Bronchial smooth muscle cell (primary cell): ENCODE measurements at places on chromosomes 16 and 17. TPM values are rescaled to one million over a fixed set of nuclear protein-coding genes. Genes with fewer than 3 reads are reported as not detected.

Gene PERCC1
- not detected in 2 replicates for total RNA-seq

Gene ASGR2
- not detected in 2 replicates for total RNA-seq

Gene TK2
- 53.6 and 58.9 TPM in 2 replicates for total RNA-seq

Gene HOXB1
- not detected in 2 replicates for total RNA-seq

Gene ENPP7
- total RNA-seq: not detected in 2 replicates

Gene MT1E
- 129 and 231 TPM in 2 replicates for total RNA-seq

Gene FAM20A
- total RNA-seq: 10.9 and 11.2 TPM in 2 replicates

Gene KRTAP4-4
- total RNA-seq: not detected in 2 replicates

Gene DRC3
- total RNA-seq: 0.32 and 2.1 TPM in 2 replicates

Gene NETO2
- total RNA-seq: 1.4 and 3.3 TPM in 2 replicates

Gene KIF2B
- not detected in 2 replicates for total RNA-seq

Gene KRT37
- not detected in 2 replicates for total RNA-seq

Gene IGF2BP1
- 2.1 and 2.5 TPM in 2 replicates for total RNA-seq

Gene OTOA
- total RNA-seq: under 0.01 and 0.09 TPM in 2 replicates

Gene PRKCA
- 17.9 and 21.0 TPM in 2 replicates for total RNA-seq

Gene HS3ST4
- total RNA-seq: not detected in 2 replicates

Gene KRT39
- total RNA-seq: 0.16 and 0.17 TPM in 2 replicates

Gene ABCA3
- total RNA-seq: 0.26 and 0.47 TPM in 2 replicates

Gene TBC1D3E
- not detected in 2 replicates for total RNA-seq

Gene CRYBA1
- not detected in 2 replicates for total RNA-seq

Gene TRIM37
- total RNA-seq: 33.3 and 38.6 TPM in 2 replicates

Gene OTOP3
- not detected in 2 replicates for total RNA-seq

Gene TPSD1
- total RNA-seq: not detected in 2 replicates

Gene TBX6
- total RNA-seq: 0.16 and 0.26 TPM in 2 replicates

Gene NXPH3
- total RNA-seq: under 0.01 and 0.17 TPM in 2 replicates

Gene METTL2A
- total RNA-seq: 13.6 and 14.2 TPM in 2 replicates

Gene GABARAPL2
- 31.1 and 38.0 TPM in 2 replicates for total RNA-seq

Gene ANKFN1
- total RNA-seq: not detected in 2 replicates

Gene ZNF750
- total RNA-seq: 0.09 TPM in 1 of 2 replicates, not detected in the other

Gene BCL6B
- under 0.01 and 0.16 TPM in 2 replicates for total RNA-seq

Gene RBFOX1
- total RNA-seq: not detected in 2 replicates

Gene CLDN9
- total RNA-seq: under 0.01 TPM in 1 of 2 replicates, not detected in the other

Gene CD300H
- total RNA-seq: not detected in 2 replicates

Gene USP10
- total RNA-seq: 27.9 and 30.7 TPM in 2 replicates

Gene CDK5R1
- 0.32 and 0.43 TPM in 2 replicates for total RNA-seq

Gene KRTAP9-4
- total RNA-seq: not detected in 2 replicates

Gene SOX8
- 0.16 and 0.17 TPM in 2 replicates for total RNA-seq

Gene FNDC8
- not detected in 2 replicates for total RNA-seq
